Activated naive CD4-positive, alpha-beta T cell (primary cell): ENCODE measurements at places on chromosomes 11 and 22.

GRCh38 chr11:2725368-2726300 is 25.8 kb upstream of the KCNQ1OT1 start:
- no peak for DNase-seq

DNA sequence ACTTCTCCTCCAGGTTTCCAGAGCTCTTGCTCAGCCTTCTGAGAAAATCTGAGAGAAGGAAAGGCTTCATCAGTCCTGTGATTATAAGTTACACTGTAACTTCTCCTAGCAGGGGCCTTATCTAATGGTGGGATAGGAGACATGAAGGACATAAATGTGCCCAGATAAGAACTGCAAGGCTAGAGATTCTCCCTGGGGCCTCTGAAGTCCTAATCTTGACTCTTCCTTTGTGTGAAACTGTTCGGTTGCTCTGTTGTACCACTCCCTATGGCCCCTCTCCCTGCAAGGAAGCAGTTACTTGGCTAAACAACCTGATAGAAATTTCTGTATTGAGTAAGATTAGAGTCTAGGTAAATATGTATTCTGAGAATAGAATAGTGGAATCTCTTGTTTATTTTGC is 780.9 kb downstream of the ETS1 start:
- no peak for DNase-seq

GRCh38 chr11:71370895-71371673 is 77.1 kb downstream of the DHCR7 start:
- DNase-seq: no peak

GRCh38 chr22:44473166-44473565 is 24.9 kb downstream of the RTL6 start:
- DNase-seq: no peak

GRCh38 chr22:24104307-24105012 is 76.8 kb upstream of the SUSD2 start:
- no peak for DNase-seq

DNA sequence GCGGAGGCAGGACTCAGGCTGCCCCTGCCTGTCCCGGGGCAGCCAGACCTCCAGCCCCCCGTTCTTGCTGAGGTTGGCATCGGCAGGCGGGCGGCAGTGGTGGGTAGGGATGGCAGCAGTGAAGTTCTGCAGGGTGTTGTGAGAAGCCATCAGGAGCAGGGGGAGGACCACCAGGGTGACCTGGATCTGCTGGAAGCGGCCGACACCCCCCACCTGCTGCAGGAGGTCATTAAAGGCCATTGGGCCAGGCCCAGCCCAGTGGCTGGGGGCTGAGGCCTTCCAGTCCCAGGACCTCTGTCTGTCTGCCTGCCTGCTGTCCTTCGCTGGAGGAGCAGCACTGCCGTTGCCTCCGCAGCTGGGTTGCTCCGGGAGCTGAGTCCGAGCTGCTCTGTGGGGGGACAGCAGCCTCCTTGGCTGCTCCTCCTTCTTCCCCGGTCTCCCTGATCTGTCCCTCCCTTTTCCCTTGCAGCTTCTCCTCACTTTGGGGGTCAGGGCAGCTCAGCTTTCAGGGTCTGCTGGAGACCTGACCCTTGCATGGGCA is at the start of gene SLC22A6:
TSS of gene SLC22A6 (minus strand) at position 517 of the 541 bp plus-strand sequence. CDS start at position 240, 277 bp downstream.
- DNase-seq: no peak

- no peak for DNase-seq
Measured at GRCh38 chr22:49010070-49010863, 817.4 kb downstream of the BRD1 start.

- DNase-seq: no peak
Measured at GRCh38 chr11:109507836-109508561, 86.0 kb downstream of the C11orf87 start.

DNA sequence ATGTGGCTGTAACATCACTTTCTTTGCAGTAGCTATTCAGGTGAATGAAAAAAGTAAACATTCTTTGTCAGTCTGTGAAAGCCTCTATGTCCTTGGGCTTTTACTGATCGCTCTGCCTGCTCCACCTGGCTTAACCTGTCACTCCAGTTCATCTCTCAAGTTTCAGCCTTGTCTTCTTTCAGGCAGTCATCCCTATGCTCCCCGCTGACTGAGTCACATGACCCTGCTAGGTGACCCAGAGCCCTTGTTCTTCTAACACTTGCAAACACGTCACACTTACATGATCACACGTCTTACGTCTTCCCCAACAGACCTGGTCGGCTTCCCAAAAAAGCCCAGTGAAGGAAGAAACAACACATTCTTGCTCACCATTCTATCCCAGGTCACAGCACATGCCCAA is 499.3 kb upstream of the TENM4 start:
- DNase-seq: no peak

DNA sequence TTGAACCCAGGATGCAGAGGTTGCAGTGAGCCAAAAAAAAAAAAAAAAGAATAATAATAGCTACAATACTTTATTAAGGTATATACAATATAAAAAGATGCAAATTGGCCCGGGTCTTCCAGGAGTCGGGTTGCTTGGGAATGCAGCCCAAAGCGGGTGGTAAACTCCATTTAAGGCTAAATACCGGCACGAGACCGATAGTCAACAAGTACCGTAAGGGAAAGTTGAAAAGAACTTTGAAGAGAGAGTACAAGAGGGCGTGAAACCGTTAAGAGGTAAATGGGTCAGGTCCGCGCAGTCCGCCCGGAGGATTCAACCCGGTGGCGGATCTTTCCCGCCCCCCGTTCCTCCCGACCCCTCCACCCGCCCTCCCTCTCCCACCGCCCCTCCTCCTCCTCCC is 143.3 kb downstream of the DLG2 start:
- no peak for DNase-seq

DNA sequence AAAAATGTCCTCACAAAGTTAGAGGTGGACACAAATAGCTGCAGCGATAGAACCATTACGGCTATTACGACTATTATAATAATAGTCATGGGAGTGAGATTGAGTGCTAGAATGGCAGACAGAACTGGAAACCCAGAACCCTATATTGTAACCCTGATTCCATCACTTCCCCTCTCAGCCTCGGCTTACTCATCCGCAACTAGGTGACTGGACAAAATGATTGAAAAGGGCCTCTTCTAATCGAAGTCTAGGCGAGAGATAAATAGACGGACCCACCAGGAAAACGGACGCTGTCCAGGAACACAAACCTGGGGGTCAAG is 629 bp downstream of the PSMA1 start:
- no peak for DNase-seq

- no peak for DNase-seq
Measured at GRCh38 chr22:29216873-29217666, 11.4 kb downstream of the EMID1 start.

DNA sequence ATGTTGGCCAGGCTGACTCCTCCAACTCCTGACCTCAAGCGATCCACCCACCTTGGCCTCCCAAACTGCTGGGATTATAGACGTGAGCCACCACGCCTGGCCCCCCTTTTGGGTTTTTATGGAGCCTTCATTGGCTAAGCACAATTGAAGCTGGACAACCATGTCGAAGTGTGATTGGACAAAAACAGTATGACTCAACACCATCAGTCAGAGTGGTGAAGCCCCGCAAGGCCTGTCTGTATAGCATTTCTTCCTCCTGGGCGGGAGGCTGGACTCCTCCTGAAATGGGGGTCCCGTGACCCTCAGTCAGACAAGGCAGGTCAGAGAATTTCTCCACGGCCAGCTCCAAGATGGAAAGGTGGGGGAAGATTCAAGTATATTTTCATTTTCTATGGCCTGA is 3.1 kb upstream of the PARVB start:
- no peak for DNase-seq

GRCh38 chr11:112128483-112129121 is 35.3 kb downstream of the IL18 start:
- DNase-seq: no peak

- DNase-seq: no peak
Measured at GRCh38 chr11:130042093-130042591, 27.6 kb upstream of the APLP2 start.
